Activated T-helper 1 cell treated with anti-CD3 and anti-CD28 coated beads, Interleukin-12 subunit alpha, Interleukin-12 subunit beta, Interleukin-2, Interleukin-4 antibody, amounts not matched to agents 30 ng/mL and 10 ng/mL and 1 ng/mL, durations not matched to agents 14 hours and 24 hours and 36 hours (primary cell): ENCODE measurements at places on chromosomes 5 and 9. TPM values are rescaled to one million over a fixed set of nuclear protein-coding genes. Genes with fewer than 3 reads are reported as not detected.

DNA sequence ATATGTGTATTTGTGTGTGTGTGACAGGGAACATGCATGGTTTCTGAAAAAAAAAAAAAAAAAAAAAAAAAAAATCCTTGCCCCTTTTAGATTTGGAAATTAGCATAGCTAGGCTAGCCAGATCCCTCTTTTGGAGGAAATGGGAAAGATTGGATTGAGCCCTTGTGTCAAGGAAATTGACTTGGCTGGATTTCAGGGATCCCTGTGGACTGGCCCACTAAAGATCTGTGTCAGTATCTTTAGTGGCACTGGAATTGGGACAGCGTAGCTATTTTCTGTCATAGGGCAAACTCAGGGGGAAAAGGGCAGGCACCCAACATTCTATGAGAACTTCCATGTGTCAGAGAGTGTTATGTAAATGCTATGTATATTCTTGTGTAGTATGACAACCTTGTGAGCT, 35.4 kb downstream of the SH3GL2 start:
- DNase-seq = no peak
- H3K4me3 ChIP-seq = no peak overlapping the region
- no peak overlapping the region for H3K27ac ChIP-seq
- no peaks in the 10 kb centered on the region for H3K36me3 ChIP-seq
- no peaks in the 10 kb centered on the region for H3K4me1 ChIP-seq
- H3K27me3 ChIP-seq = no peaks in the 10 kb centered on the region

DNA sequence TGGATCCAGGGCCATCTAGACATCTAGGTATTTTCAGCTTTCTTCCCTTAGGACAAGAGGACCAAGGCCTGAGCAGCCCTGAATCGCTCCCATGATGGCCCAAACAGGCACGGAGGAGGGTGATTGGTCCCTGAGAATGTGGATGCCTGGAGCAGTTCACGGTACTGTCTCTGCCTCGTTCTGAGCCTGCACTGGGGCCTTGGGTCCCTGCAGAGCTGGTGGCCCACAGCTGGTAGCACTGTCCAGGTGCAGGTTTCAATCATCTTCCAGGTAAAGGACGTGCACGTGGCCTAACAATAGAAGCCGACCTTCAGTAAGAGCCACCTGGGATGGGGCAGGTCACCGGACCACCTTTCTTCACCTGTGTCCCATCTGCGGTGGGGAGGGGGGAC, 19.4 kb upstream of the FCN1 start:
- H3K27me3 ChIP-seq = peaks cover 1% of the 10 kb centered on the region
- DNase-seq = no peak
- H3K36me3 ChIP-seq = no peaks in the 10 kb centered on the region
- no peak overlapping the region for H3K4me3 ChIP-seq
- no peaks in the 10 kb centered on the region for H3K4me1 ChIP-seq

Gene NUTM2G
- total RNA-seq = not detected in 2 replicates

- no peaks in the 10 kb centered on the region for H3K27me3 ChIP-seq
- H3K4me1 ChIP-seq = peaks cover 9% of the 10 kb centered on the region
- no peaks in the 10 kb centered on the region for H3K36me3 ChIP-seq
- H3K4me3 ChIP-seq = no peak overlapping the region
- DNase-seq = no peak
- H3K27ac ChIP-seq = no peak overlapping the region
Observed at GRCh38 chr9:93300175-93300572, 116.2 kb downstream of the WNK2 start.

DNA sequence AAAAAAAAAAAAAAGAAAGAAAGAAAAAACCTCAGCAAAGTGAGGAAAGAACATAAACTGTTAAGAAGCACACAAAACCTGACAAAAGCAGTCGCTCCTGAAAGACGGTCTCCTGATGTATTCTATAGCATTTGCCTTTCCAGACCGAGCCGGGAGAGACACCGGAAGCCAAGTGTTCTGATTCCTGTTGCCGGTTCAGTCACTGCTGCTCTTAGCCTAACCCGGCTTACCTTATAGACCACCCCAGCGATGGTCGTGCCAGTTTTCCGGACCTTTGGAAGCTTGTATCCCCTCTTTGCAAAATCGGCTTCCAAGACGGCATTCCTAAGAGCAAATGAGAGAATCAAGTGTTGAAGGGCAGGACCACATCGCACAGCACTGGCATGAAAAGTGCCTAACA, 630 bp downstream of the PSMB7 start:
- H3K36me3 ChIP-seq = peaks cover 42% of the 10 kb centered on the region
- peak overlapping the region; percentile 94 for H3K27ac ChIP-seq

DNA sequence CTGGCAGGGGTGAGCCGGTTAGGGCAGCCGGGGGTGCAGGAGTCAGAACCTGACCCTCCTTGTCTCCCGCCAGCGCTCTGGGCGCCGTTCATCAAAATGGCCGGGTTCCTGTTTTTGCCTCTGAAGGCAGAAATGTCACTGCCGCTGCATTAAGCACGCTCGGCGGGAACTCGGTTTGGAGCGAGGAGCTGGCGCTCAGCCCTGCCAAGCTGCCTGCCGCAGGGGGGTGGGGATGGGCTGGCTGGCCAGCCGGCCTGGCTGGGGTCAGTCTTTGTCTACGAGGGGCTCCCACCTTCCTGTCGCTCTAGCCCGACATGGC, 63.7 kb downstream of the CXXC5 start:
- H3K27ac ChIP-seq = no peak overlapping the region
- H3K27me3 ChIP-seq = peaks cover 47% of the 10 kb centered on the region
- H3K36me3 ChIP-seq = no peaks in the 10 kb centered on the region
- H3K4me3 ChIP-seq = peak overlapping the region; percentile 54
- peaks cover 5% of the 10 kb centered on the region for H3K4me1 ChIP-seq

DNA sequence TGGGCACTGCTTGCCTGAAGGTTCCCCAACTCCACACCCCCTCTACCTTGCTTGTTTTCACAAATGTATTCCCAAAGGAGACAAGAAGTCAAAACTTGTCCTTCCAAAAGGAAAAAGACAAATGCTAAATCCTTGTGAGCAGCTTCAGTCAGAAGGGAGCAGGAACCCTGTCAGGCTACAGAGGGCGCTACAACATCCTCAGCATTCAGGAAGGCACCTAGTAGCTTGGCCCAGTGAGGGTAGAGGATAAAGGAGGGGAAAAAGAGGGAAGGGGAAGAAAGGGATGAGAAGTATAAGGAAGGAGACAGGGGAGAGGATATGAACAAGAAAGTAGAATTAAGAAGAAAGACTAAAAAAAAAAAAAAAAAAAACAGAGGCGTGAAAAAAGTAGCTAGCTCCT, 97.5 kb downstream of the MLLT3 start:
- H3K4me1 ChIP-seq = peaks cover 82% of the 10 kb centered on the region
- H3K36me3 ChIP-seq = peaks cover 19% of the 10 kb centered on the region
- H3K4me3 ChIP-seq = no peak overlapping the region
- no peak overlapping the region for H3K27ac ChIP-seq
- no peak for DNase-seq

DNA sequence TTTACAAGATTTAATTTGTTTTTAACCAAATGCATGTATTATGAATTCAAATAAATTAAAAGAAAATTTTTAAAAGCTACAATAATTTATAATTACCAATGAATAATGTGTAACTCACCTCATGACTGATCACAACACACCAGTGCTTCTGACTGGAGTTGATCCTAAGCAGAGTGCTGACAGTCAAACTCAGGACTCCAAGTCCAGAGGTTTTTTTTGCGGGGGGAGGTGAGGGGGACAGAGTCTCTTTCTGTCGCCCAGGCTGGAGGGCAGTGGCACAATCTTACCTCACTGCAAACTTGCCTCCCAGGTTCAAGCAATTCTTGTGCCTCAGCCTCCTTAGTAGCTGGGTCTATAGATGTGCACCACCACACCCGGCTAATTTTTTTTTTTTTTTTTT, 71.0 kb upstream of the MELK start:
- no peaks in the 10 kb centered on the region for H3K36me3 ChIP-seq
- no peak for DNase-seq

Gene CDKN2B-AS1
- 1.2 and 1.4 TPM in 2 replicates for total RNA-seq

GRCh38 chr5:10479154-10479721, 37.6 kb downstream of the ROPN1L start:
- H3K4me1 ChIP-seq = no peaks in the 10 kb centered on the region
- H3K4me3 ChIP-seq = no peak overlapping the region
- no peak for DNase-seq
- peaks cover 5% of the 10 kb centered on the region for H3K27me3 ChIP-seq

- H3K4me3 ChIP-seq = no peak overlapping the region
- no peaks in the 10 kb centered on the region for H3K27me3 ChIP-seq
- H3K27ac ChIP-seq = no peak overlapping the region
- no peaks in the 10 kb centered on the region for H3K4me1 ChIP-seq
- no peak for DNase-seq
- H3K36me3 ChIP-seq = no peaks in the 10 kb centered on the region
Observed at GRCh38 chr5:180914646-180915045, 15.7 kb downstream of the BTNL8 start.
